Left renal cortex interstitium (tissue), 4 donors: ENCODE measurements at places on chromosomes 16 and 17.

DNA sequence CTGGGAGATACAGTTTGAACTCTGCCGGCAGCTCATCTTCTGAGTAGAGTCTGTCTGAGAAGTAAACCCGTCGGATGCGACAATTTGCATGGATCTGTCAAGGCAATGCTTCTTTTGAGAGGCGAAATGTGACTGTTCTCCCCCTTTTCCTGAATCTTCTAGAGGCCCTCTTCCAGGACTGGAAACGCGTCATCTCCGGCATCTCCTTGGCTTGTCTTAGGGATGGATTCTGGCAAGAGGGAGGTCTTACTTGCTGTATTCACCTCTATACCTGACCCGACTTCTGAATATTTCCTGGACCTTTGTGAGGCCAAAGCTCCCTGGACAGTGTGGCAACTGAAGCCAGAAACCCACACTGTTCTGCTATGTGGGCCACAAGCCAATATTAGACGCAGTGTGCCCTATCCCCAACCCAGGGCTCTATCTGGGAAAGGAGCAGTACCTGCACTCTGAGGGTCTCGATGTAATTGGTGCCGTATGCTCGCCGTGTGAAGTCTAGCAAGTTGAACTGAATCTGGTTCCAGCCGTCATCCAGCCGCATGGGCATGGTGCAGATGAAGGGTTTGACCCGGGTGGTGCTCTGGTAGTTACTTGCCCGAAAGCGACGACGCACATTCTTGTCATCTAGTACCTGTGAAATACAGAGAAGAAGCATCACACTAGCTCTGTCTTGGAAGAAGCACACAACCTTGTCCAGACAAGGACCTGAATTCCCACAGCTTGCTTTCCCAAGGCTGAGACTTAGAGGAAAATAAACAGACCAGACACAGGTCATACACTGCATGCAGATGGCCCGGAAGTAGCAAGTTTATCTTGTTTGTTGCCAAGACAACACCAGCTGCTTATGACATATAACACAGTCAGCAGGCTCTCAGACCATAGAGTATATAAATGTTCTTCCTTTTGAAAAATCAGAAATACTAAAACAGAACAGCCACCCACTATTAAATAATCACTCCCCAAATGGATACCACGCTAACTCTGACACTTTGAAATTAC is 14.1 kb downstream of the CFAP20 start:
- DNase-seq = no peak

DNA sequence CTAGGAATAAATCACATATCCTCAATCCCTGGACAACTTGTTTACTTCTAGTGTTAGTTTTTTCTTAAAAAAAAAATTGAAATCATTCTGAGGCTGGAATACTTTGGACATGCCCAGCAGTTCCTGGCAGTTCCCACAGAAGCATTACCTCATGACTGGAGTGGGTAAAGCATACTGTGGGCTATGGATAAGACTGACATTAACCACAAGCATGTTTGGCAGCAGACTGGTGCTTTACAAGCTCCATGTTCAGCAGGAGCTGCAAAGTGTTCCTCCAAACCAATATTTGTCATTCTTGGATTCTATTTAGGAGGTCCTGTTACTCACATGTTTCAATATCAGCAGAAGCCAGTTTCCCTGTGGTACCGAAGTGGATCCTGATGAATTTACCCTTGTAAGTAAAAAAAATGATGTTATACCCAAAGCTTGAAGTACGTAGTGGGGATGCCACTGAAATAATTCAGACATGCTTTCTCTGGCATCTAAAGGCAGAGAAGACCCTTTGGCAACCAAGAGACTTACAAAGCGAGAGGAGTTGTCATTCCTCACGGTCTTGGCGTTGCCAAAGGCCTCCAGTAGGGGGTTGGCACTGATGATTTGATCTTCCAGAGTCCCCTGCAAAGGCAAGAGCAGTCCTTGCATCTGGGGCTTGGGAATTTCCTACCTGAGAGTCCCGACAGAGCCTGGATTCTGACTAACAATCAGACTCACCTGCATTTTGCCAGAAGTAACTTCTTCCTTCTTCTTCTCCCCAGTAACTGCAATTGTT is 4.9 kb downstream of the MYH1 start:
- DNase-seq = no peak

GRCh38 chr16:85950136-85950918 is 51.4 kb downstream of the IRF8 start:
- DNase-seq = no peak

DNA sequence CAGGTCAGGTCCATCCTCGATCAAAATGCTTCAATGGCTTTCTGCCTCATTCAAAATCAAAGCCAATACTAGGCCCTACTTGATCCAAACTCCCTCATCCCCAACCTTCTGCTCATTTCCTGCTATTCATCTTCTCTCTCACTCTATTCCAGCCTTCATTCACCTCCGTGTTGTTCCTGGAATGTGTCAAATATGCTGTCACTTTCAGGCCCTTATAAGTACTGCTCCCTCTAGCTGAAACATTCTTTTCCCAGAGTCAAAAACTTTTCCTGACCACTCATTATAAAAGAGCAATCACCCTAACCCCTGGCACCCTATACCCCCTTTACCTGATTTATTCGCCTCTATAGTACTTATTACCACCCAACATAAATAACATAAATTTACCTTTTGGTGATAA is 303.7 kb upstream of the PMFBP1 start:
- no peak for DNase-seq

DNA sequence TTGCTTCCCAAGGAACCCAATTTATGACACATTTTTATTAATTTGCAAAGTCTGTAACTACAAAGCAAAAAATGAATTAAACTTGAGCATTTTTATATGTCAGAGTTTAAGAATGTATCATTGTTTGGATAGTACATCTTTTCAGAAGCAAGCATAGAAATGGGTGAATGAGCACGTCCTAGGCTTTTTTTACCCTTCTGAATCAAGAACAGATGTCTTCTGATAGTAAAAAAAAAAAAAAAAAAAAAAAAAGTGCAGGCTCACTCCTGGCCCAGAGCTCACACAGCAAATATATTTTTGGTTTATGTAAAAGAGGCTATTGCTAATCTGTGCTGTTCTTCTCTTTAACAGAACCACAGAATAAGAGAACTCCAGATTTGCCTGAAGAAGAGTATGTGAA is 6.3 kb downstream of the TERF2IP start:
- no peak for DNase-seq

- DNase-seq = no peak
These were observed 945 bp upstream of the UQCRC2 start for GRCh38 chr16:21952040-21952792.

DNA sequence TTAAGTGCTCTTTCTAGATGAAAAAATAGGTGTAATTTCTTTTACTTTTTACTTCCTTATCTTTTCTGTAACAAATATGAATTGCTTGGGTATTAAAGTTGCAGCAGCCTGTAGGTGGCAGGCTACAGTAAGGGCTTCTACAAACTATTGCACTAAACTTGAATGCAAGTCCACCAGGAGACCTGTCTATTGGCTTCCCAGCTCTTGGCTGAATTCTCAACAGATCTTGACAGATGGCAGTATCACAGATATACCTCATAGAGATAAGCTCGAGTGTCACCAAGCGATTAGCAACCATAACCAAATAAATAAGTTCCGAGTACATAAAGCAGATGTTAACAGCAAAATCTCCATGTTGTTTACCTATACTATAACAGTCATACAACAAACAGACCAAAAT is 5.9 kb downstream of the BBS2 start:
- DNase-seq = no peak
